ENCODE measurements at places on chromosomes 7 and 10.

- DNase-seq = no peak
Observed at GRCh38 chr7:144565586-144565985, 162.1 kb upstream of the NOBOX start.

DNA sequence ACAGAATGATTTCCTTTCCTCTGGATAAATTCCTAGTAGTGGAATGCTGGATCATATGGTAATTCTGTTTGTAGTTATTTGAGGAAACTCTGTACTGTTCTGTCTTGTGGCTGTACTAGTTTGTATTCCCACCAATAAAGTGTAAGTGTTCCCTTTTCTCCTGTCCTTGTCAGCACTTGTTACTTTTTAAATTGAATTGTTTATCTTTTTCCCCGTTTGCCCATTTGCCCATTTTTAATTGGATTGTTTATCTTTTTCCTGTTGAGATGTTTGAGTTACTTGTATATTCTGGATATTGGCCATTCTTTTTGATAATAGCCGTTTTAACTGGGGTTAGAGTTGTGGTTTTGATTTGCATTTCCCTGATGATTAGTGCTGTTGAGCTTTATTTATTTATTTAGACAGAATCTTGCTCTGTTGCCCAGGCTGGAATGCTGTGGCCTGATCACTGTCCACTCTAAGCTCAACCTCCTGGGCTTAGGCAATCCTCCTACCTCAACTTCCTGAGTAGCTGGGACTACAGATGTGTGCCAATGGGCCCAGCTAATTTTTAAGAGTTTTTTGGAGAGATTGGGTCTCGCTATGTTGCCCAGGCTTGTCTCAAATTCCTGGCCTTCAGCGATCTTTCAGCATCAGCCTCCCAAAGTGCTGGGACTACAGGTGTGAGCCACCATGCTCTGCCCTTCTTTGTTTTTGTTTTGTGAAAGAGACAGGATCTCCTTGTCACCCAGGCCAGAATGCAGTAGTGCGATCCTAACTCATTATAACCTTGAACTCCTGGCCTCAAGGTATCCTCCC, 23.0 kb downstream of the BMPR1A start:
- DNase-seq = no peak

DNA sequence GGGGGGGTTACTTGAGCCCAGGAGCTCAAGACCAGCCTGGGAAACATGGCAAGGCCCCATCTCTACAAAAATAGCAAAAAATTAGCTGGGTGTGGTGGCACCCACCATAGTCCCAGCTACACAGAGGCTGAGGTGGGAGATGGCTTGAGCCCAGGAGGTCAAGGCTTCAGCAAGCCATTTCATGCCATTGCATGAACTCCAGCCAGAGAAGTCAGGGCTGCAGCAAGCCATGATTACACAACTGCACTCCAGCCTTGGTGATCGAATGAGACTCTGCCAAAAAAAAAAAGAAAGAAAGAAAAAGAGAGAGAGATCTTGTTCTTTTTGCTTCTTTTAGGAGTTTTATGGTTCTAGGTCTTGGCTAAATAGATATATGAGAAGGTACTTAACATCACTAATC, 200.2 kb upstream of the PHYHIPL start:
- no peak for DNase-seq

GRCh38 chr7:5354460-5355232, 69.0 kb downstream of the TNRC18 start:
- DNase-seq = no peak

DNA sequence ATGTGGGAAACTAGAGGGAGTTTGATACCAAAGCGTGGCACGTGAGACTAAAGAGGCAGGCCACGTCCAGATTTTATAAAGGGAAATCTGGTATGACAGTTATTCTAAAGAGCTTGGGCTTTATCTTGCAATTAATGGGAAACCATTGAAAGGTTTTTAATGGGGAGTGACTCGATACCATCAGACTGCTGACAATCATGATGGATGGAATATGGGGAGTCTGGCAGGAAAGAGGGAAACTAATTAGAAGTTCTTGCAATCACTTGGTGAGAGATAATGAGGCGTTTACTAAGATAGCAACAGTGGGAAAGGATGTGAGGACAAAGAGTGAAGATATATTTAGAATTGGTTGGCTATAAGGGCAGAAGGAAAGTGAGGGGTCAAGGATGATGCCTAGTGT, 94.0 kb downstream of the MBL2 start:
- no peak for DNase-seq

DNA sequence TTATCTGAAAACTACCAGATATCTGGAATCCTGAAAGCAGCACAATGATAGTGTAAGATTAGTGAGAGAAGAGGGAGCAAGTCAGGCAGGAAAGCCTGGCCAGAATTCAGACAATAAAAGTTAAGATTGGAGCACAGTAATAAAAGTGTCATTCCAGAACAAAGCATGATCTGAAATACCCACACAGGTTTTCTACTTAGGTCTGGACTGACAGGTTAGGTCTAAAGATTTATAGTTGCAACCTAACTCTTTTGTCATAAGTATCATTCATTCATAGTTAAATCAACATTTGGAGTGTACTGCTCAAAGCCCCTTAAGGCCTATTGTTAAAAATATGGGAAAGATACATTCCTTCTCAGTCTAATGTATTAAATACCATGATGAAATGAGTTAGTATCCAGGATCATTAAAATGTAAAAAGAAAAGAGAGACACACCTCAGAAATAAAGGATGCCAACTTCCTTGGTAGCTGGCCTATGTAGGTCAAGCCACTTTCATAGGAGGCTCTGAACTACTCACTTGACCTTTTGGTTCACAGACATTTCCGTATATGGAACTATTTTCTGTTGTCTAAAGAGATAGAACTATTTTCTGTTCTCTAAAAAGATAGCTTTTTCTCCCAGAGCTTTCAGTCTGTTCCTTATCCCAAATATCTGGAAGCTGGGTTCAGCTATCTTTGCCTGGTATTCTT, 105.2 kb downstream of the FAS start:
- no peak for DNase-seq

- no peak for DNase-seq
Observed at GRCh38 chr7:17462131-17462631, 163.7 kb downstream of the AHR start.

DNA sequence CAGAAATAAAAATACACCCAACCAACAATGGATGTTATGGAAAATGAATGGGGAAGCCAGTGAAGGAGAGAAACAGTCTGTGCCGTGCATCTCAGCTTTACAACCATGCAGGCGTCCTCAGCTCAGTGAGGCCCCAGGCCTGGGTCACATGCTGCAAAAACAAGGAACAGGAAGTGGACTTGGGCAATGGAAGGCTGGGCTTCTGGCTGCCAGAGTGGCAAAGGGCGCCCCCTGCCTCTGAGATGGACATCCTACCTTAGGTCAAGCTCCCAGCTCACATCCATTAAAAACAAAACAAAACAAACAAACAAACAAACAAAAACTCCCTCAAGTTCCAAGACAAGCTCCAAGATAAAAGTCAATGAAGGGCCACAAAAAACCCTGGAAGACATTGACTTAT, 54.7 kb upstream of the AFAP1L2 start:
- DNase-seq = peak; percentile 2

DNA sequence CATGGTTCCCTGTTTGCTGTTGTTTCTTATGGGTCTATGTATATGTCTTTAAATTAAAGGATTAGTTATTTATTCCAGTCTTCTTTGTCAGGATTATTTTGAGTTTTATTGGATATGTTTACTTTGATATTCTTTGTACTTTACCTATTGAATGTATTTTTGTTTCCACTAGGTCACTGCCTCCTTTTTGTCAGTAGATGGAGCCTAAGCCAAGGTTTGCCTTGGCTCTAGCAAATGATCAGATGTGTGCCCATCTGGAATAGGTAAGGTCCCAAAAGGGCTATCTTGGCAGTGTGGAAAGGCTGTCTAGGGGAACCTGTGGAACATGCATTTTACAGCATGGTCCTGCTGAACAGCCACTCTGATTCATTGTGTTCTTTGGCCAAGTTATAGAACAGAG, 337.3 kb upstream of the GHITM start:
- DNase-seq = no peak

DNA sequence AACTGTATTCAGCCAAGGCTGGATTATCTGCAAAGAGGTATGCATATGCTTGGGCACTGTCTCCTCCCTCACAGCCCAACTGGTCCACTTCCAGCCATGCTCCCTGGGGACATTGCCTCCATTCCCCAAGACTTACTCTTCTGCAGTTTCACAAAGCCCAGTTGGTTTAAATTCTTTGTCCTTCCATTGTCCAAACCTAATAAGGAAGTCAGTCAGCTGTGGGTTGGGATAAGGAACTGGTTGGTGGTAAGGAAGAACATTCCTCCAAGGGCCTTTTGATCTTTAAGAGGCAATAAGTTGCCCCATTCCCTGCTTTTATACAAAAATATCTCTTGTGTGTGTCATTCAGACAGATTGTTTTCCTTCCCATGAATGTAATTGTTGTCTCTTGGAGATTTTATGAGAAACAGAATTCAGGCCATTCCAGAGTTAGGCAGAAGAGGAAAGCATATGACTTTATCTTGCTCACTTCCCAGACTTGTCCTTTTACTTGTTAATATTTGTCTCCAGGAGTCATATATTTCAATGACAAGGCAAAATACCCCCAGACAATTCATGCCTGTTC, 673.7 kb downstream of the SUGCT start:
- DNase-seq = no peak

- DNase-seq = no peak
Observed at GRCh38 chr10:6751363-6751762, 171.3 kb upstream of the PRKCQ start.

- no peak for DNase-seq
Observed at GRCh38 chr10:92241158-92241500, 49.7 kb downstream of the CPEB3 start.

DNA sequence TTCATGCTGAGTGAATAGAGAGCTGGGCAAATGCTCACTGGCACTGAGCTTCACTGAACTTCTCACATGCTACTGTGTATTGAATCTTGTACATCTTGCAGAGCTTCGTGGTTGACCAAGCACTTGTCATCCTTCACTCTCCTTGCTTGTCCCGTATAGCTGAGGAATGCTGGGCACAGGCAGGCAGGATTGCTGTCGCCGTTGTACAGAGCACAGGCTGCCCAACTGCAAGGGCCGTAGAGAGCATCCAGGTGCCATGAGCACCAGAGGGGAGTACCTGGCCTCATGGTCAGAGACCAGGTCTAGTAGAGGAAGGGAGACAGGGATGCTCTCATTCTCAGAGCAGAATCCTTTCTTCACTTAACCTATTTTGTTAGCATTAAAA, 99.8 kb upstream of the RET start:
- DNase-seq = no peak

GRCh38 chr7:34073676-34074075, 168.3 kb downstream of the BMPER start:
- DNase-seq = no peak

GRCh38 chr7:897771-898376, 21.5 kb downstream of the GET4 start:
- no peak for DNase-seq

DNA sequence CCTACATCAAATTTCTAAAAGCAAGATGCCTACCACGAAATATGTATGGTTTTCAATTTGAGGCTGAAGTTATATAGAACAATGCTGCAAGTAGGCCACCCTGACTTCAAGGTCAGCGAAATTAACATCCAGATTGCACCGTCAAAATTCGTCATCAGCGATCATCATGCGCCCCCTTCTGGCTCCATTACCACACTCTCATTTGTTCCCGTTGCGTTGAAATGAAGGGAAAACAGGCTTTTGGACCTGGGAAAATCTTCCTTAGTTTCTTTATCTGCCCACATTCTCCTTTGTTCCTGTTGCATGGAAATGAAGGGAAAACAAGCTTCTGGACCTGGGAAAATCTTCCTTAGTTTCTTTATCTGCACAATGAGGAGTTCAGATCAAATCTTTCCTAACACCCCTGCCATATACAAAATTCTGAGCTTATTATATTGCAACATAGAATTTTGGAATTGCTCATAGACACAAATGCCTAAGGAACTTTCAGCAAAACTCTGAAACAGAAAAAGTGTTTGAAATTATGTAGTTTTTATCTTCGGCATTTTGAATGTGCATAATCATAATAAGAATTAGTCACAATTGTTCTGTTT, 98.2 kb upstream of the PRKCQ start:
- DNase-seq = peak; percentile 52

- no peak for DNase-seq
Observed at GRCh38 chr10:121598263-121599249, at the start of gene FGFR2. Gene FGFR2 (minus strand): TSS chr10:121598444. CDS start chr10:121593817, 4,627 bp downstream.

DNA sequence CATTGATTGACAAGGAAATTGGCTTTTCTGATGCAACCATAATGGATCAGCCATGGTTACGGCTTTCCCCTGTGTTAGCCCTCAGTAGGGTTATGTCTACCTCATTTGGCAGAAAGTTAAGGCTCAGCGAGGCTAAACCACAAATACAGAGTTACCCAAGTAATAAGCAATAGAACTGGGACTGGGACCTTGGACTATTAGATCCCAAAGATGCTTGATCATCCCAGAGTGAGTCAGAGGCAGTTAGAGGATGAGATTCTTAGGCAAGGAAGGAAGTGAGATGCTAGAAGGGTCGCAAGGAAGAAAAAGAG, 401.4 kb downstream of the TNS3 start:
- DNase-seq = no peak

GRCh38 chr10:122264436-122264835, 6.7 kb upstream of the BTBD16 start:
- DNase-seq = no peak

- DNase-seq = peak; percentile 8
Observed at GRCh38 chr7:137935884-137936508, 65.9 kb downstream of the CREB3L2 start.

DNA sequence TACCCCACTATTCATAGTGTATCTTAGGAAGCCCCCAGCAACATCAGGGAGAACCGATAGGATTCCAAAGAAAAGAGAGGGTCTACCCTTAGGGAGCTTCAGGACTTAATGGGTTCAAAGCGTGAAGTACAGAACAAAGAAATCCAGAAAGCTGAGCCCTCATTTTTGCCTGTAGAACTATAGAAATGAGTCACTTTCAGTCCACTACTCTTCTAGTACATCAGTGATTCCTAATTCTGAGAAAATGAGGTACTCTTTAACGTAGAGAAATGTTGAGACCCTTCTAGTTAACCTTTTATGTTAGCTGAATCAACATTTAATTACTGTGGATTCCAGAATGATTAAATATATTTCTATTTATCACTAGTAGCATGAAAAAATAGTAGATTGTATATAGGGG, 1.8 kb downstream of the TDRD1 start:
- no peak for DNase-seq

- DNase-seq = no peak
Observed at GRCh38 chr7:5596046-5596895, 172.6 kb upstream of the TNRC18 start.

GRCh38 chr7:111561654-111561903, 713 bp downstream of the IMMP2L start:
- no peak for DNase-seq

DNA sequence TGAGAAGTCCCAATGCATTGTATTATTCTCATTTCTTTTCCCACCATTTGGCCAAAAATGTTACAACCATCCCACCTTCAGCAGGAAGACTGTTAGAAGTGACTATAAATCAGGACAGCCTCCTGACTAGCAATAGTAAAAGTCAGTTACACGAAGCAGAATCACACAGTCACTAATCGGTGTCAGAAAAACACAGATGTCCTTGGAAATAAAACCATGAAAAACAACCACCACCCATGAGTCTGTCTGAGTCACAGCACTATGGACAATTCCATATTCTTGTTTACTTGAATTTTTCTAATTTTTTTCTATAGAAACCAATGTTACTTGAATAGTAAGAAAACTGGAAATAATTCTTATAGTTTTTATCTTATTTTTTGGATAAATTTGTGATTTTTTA, 81.9 kb upstream of the FRMD4A start:
- DNase-seq = no peak

- no peak for DNase-seq
Observed at GRCh38 chr7:29107056-29107455, 39.3 kb downstream of the CPVL start.
